ENCODE measurements at places on chromosomes 16 and 17.
A peak's percentile ranks its signal among the peaks of the same experiment; 100 is the strongest.

DNA sequence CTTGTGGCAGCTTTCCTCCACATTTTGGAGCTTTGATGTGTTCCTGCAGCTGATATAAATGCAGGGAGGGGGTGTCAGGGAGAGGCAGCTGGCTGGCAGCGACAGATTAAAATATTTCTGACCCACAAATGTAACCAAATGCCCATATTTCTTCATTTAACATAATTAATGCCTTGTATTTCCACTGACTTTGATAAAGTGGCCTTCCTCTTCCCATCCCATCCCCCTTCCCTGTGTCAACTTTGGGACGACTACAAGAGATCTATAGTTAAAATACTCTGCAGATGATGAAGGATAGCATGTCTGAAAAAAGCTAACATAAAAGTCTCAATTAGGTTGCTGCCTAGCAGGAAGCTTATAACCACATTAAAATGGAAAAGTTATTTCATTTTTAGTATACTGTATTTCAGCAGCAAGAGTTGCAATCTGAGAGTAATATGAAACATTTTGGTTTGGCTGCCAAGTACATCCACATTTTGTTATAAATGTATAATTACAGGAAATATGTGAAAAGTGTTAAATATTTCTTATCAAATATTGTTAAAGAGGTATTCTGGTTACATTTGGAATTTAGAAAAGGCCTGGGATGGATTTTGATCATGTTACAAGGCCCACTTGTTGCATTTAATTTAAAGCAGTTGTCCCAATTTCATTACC, 238.7 kb upstream of the TBX2 start:
- DNase-seq, result no peak

DNA sequence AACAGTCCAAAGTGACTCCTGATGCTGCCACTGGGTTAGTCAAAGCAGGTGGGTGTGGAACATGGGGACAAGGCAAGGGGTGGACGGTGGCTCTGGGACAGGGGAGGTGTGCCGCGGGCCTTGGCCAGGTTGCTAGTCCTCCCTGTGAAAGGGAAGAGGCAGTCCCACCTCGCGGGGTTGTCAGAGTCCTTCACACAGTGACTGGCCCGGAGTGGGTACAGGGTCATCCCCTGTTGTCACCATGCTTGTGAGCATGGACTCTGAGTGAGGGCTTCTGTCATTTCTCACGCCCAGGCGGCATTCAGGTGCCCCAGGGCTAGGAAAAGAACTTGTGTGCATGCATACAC, 3.1 kb upstream of the ZNF469 start:
- no peak for DNase-seq

- DNase-seq, result no peak
These were observed 13.0 kb upstream of the MED9 start for GRCh38 chr17:17463821-17464220.

- DNase-seq, result no peak
These were observed 13.9 kb upstream of the HES7 start for GRCh38 chr17:8137645-8138373.

- no peak for DNase-seq
These were observed 9.1 kb downstream of the CHST6 start for GRCh38 chr16:75486014-75486675.

- no peak for DNase-seq
These were observed 263.2 kb downstream of the KIF2B start for GRCh38 chr17:54085934-54086333.

- no peak for DNase-seq
These were observed 85.2 kb downstream of the SPAG9 start for GRCh38 chr17:51035431-51035830.

DNA sequence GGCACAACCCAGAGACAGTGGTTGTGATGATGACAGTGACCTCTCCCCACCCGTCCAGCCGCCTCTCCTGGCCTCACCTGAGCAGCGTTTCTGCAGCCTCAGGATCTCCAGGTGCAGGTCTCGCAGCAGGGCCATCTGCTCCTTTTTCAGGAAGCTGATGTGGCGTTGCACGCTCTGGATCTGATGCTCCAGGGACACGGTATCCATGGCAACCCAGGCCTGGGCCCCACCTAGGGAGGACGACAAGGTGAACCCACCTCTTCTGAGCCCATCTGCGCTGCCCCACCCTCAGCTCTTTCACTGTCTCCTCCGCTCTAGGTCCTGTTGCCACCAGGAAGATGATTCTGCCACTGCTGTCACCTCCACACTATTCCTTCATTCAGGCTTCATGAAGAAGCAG, 14.5 kb downstream of the CCDC92B start:
- DNase-seq, result no peak

DNA sequence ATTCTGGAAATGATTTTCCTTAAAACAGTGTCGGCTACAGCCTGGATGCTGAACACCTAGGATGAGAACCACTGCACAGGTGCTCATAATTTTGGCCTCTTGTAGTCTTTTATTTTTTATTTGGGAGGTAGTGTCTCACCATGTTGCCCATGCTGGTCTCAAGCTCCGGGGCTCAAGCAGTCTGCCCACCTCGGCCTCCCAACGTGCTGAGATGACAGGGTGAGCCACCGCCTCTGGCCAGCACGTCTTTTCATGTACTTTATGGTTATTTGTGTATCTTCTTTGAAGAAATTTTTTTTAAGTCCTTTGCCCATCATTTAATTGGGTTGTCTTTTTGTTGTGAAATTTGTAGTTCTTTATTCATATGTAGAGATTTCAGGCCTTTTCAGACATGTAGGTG, 58.0 kb downstream of the WDR45B start:
- no peak for DNase-seq

- no peak for DNase-seq
These were observed 125.3 kb upstream of the SALL1 start for GRCh38 chr16:51276336-51276735.

DNA sequence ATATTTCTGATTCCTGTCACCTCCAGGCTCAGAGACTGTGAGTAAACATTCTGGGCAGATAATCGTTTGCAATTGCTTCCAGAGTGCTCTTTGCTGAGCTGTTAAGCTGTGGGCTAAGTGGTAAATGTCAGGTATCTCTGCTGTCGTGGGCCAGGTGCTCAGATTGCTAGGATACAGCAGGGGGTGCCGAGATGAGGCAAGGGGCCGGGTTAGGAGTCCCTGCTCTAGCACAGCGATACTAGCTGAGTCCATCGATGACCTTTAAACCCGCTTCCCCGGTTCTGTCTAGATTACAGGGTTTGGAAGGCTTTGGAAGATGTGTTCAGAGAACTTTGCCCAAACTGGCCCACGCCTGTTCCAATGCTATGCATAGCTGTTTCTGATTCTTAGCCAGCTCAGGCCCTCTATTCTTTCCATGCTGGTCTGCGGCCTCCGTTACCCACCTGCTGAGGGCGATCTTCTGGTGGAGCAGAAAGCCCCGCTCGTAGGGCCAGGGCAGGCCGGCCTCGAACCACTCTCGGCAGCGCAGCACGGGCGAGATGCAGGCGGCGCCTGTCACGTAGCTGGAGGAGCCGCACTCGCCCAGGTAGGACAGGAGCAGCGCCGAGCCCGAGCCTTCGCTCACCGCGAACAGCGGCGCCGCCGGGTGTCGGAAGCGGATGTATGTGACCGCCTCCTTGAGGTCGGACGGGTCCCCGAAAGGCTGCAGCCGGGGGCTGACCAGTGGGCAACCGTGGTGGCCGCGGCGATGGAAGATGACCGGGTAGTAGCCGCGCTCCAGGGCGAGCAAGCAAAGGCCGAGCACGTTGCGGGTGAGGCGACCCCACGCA, 979 bp downstream of the ABHD15 start:
- peak; percentile 54 for DNase-seq

DNA sequence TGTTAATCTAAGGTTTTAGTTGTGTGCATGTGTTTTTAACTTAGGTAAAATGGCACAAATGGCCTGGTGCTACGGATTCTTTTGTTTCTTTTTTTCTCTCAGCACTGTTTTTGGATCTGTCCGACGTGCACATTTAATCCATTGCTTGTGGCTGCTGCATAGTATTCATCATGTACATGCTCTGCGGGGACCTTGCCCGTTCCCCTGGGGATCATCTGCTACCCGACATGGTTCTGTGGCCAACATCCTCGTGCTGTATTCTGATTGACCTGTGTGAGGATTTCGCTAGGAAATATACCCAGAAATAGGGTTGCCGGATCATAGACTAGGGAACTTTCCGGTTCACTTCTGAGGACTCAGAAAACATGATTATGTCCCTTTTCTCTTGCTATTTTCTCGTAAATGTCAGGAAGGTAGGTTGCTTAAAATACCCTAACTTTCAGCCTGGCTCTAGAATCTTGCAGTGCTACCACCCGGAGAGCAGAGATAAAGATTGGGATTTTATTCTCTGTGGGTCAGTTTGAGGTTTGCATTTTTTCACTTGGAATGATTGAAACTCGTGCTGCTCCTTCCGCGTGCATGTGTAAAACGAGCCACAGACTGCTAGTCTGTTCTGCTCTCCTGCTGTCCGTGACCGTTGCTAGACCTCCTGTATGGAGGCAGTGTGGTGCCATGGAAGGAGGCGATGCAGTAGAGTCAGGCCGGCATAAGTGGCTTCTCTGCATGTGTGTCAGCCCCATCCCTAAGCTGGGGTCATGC, 42.9 kb downstream of the LDHD start:
- no peak for DNase-seq

GRCh38 chr16:89154390-89155183, 17.0 kb upstream of the CDH15 start:
- DNase-seq, result no peak

- DNase-seq, result no peak
These were observed 22.7 kb downstream of the CYTH1 start for GRCh38 chr17:78759203-78759968.

DNA sequence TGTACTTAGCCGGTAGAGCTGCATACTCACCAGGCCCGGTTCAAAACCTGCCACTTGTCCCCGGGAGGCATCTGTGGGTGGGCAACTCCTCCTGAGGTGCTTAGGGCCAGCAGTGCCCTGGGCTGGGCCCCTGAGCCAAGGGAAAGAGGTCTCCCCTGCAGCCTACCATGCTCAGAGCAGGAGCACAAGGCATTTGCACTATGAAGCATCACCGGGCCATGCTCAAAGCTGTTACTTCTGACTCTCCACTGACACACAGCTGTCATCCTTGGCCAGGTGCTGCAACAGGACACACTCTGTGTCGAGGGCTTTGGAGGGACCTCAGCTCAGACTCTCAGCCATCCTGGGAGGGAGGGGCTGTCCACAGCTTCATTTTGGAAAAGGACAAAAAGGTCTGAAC, 37.2 kb downstream of the SLC38A8 start:
- DNase-seq, result no peak

GRCh38 chr17:28507567-28508203, 1.5 kb downstream of the FOXN1 start:
- DNase-seq, result no peak

- no peak for DNase-seq
These were observed 1.8 kb downstream of the PRR29 start for GRCh38 chr17:63999680-64000531.

DNA sequence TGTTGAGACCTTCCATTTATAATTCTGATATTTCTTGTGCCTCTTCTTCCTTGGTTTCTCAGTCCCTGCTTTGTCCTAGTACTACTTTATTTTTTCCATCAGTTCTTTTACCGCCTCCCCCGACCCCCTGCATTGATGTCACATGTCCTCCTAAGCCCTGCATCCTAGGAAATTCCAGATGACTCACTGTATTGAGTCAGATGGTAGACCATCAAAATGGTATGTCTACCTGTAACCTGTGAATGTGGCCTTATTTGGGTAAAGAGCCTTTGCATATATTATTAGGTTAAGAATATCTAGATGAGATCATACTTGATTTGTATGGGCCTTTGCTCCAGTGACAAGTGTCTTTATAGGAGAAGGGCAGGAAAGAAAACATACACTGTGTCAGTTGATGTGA, 515.3 kb upstream of the CA10 start:
- DNase-seq, result no peak

DNA sequence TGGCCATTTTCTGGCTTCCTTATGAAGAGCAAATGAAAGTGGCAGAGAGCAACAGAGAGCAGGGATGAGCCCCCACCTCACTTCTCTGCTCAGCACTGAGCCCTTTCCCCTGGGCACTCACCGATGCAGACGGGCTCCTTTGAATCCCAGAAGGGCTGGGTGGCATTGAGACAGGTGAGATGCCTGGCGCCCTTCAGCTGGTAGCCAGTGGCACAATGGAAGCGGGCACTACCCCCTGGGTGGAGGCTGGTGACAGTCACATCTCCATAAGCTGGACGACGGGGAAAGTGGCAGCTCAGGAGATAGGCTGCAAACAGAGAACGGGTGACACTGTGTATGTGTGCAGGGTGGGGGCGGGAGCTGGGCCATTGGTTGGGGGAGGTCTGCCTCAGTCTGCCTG, 12.5 kb upstream of the PHF12 start:
- DNase-seq, result no peak

DNA sequence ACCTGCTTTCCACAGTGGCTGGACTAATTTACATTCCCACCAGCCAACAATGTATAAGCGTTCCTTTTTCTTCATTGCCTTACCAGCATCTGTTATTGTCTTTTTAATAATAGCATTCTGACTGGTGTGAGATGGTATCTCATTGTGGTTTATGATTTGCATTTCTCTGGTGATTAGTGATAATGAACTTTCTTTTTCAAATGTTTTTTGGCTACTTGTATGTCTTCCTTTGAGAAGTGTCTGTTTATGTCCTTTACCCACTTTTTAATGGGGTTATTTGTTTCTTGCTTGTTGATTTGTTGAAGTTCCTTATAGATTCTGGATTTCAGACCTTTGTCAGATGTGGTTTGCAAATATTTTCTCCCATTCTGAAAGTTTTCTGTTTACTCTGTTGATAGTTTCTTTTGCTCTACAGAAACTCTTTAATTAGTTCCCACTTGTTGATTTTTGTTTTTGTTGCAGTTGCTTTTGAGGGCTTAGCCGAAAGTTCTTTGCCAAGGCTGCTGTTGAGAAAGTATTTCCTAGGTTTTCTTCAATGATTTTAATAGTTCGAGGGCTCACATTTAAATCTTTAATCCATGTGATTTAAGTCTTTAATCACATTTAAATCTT, 26.8 kb downstream of the ITGAM start:
- DNase-seq, result no peak

DNA sequence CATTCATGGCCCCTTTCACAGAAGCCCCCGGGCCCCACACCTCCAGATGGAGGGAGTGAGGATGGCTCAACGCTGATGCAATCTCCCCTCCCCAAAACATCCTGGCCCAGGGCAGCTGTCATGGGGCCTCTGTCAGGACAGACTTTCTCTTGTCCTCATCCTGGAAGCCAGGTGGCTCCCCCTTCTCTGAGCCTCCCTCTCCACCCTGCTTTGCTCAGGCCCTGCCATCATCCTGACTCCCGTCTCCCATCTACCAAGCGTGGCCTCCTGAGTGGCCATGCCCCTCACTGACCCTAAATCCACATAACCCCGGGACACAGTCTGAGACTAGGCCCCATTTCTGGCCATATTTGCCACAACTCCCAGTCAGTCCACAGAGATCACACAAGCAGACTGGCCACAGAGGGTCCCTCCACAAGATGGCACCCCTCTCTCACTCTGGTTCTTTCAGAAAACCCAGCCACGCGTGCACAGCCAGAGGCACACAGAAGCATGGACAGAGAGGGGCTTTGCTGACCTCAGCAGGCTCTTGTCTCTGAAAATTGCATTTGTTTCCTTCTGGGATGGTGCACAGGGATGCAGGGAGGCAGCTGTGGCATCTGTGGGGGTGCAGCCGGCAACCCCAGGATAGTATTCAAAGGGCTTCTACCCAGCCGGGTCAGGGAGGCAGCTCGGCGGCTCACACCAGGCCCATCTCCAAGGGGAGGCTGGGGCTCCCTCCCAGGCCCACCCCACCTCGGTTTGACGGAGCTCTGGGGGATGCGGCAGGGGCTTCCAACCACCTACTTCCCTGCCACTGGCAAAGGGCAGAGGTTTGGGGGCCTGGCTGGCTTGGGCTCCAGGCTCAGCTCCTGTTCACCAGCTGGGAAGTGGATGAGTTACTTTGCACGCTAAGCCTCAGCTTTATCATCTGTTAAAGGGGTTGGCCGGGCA, 16.9 kb downstream of the DOC2B start:
- DNase-seq, result peak; percentile 77

- DNase-seq, result peak; percentile 65
These were observed 12.6 kb upstream of the ASGR1 start for GRCh38 chr17:7191571-7192270.

Data from HuH-7 (cell line).